ENCODE measurements at places on chromosomes 2 and 18.

- no peak for DNase-seq
Measured at GRCh38 chr2:179692043-179692442, 169.4 kb downstream of the ZNF385B start.

DNA sequence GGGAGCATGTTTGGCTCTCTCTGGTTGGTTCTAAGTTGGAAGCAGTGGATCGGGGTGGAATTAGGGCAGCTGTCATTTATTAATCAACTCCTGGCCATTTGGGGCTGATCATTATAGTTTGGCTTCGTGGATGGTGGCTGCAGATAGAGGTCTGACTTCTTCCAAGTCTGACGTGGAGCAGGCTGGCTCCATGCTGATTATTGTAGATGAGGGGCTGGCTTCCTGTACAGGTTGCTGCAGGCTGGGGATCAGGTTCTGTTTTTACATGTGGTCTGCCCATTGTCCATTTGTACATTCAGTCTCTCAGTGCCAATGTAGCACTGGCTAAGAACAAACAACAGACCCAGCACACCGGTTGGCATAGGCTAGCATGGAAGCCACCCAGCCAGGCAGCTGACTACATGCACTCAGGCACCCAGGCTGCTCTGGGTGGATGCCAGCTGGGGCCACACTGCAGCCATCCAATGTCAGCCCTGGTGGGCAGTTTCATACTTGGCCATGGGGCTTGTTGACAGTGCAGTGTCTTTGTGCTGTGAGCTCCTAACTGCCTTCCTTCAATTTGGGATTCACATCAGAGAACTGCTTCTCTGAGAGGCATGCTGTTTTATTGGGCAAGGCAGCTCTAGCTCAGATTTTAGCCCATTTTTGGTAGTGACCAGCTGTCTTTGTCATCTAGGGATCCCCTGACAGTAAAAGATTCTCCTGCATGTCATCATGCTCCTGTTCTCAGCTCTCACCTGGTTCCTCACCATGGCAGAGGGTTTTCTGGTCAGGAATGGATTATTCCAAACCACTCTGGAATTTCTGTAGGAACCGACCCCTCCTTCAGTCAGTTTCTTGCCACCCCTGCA is 25.4 kb downstream of the NPAS2 start:
- no peak for DNase-seq

- no peak for DNase-seq
Measured at GRCh38 chr2:159379181-159379580, 92.7 kb upstream of the WDSUB1 start.

GRCh38 chr2:153871231-153872221 is at the start of gene GALNT13:
TSS of gene GALNT13 (plus strand) at chr2:153871922.
- DNase-seq: no peak

DNA sequence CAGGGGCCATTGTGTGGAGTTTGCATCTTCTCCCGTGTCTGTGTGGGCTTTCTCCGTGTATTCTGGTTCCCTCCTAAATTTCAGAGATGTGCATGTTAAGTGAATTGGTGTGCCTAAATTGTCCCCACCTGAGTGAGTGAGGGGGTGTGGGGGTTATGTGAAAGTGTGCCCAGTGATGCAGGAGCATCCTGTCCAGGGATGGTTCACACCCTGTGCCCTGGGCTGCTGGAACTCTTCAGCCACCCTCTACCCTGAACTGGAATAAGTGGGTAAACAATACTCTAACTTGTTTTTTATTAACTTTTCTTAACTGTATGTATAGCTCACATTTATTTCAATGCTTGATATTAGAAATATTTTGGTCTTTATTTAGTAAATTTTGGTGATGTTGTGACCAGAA is 56.0 kb downstream of the UBE2E3 start:
- no peak for DNase-seq

DNA sequence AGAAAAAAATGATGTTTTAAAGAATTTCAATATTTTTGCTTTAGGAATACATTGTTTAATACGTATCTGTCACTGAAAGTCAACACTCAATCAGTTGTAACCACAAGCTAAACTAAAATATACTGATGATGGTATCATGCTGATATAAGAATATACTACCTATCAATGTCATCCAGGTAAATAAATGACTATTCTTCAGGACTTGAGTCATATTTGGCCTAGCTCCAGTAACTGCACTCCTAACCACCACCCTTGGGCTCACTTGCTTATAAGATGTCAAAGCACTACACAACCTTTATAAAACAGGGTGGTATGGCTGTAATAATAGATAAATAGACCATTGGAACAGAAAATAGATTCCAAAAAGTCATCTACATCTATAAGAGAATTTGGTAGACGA is 48.8 kb downstream of the RND3 start:
- DNase-seq: peak; percentile 37

DNA sequence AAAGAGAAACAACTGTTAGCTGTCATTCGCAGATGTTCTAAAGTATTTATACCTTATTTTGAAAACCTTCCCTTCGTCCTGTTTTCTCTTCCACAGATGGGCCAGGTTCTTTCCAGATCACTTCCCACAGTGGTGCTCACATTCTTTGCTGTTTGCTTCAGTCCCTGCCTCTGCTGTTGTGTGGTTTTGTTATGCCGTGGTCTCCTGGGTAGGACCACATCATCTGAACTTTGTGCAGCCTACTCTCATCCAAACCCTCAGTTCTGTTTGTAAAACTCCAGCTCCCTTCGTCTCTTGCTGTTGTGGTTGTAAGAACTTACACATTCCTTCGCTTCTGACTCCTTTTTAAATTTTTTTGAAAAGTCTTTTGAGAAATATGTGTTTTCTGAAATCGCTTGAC is 38.1 kb downstream of the ZNF236 start:
- no peak for DNase-seq

- DNase-seq: no peak
Measured at GRCh38 chr18:61159246-61159645, 174.0 kb upstream of the CDH20 start.

- DNase-seq: no peak
Measured at GRCh38 chr2:205848601-205849000, 166.3 kb downstream of the NRP2 start.

DNA sequence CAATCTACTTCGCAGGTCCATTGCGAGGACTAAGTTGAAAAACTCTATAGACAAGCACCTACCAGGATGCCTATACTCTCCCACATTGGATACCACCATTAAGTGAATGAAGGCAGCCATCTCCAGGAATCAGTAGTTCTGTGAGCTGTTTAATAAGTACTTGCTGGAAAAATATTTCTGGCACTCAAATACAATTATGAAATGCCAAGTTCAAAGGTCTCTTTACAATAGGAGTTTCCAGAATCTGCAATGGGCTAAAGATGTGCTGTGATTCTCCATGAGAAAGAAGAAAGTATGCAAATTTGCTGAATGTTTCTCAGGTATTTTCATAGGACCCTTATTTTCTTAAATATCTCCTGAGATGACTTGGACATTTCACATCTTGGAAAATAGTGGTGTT is 103.0 kb downstream of the AP1S3 start:
- DNase-seq: no peak

GRCh38 chr2:160375037-160375436 is 118.6 kb downstream of the RBMS1 start:
- no peak for DNase-seq

DNA sequence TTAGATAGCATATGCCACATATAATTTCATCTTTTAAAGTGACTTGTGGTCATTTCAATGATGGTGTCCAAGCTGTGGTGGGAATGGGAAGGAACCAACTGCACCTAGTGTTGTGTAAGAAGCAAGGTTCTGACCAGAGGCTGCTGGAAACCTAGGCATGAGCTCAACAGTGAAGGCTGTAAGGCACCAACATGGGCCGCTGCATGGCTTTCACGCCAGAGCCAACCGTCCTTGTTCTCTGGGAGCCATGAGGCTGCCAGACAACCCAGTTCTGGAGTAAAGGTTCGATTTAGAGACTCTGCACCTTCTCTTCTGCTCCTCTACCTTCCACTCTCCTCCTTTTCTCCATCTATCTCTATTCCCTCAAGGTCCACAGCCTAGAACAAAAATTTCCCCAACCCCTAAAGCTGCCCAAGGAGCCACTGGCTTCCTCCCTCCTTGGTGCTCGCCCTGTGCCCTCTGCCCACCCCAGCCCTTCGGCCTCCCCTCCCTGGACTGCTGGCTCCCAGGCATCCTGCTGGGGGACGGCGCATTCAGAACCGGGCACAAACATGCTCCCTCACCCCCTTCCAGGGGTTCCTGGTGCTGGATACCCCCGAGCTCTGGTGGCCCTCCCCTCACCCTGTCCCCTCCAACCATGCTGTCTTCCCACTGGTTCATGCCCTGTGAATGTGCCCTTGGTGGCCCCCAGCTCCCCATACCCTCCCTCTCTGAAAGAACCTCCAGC is 305.1 kb downstream of the CELF4 start:
- DNase-seq: no peak

- no peak for DNase-seq
Measured at GRCh38 chr2:107137706-107138105, 251.7 kb upstream of the ST6GAL2 start.

DNA sequence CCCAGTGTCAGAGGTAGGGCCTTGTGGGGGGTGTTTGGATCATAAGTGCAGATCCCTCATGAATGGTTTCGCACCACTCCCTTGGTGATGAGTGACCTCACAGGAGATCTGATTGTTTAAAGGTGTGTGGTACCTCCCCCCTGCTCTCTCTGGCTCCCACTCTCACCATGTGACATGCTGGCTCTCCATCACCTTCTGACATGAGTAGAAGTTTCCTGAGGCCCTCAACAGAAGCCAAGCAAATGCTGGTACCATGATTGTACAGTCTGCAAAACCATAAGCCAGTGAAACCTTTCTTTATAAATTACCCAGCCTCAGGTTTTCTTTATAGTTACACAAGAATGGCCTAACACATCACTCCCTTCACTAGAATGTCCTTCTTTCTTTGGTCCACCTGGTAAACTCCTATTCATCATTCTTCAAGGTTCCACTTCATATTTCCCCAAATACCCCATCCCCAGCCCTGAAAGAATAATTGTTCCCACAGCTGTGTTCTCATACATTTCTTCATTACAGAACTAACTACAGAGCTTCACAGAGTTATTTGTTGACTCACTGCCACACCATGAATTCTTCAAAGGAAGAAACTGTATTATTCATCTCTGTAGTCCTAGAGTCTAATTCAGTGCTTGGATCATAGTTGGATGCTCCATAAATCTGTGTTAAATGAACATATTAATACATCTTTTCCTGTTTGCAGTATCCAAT is 81.2 kb upstream of the STK17B start:
- no peak for DNase-seq

DNA sequence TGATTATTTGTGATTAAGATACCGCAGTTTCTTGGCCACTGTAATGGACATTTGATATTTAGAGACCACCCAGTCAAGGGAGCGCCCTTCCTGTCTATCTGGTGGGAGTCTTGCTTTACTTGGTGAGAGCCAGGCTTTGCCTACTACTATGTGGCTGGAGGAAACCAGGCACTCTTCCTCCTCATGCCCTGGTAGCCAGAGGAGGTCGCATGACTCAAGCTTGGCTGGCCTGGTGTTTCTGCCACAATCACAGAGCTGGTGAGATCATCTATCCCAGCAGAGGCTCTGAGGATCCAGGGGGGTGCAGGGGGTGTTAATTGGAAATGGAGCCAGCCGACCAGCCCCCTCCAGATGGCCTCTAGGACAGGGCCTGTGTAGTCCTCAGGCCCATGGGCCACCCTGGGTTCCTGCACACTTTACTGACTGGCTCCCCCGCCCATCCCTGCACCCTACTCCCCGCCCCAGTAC is 46.8 kb upstream of the BIN1 start:
- peak; percentile 77 for DNase-seq

- DNase-seq: no peak
Measured at GRCh38 chr2:147051814-147052213, 793.0 kb upstream of the ACVR2A start.

- no peak for DNase-seq
Measured at GRCh38 chr2:181408861-181409260, 48.3 kb upstream of the ITGA4 start.

DNA sequence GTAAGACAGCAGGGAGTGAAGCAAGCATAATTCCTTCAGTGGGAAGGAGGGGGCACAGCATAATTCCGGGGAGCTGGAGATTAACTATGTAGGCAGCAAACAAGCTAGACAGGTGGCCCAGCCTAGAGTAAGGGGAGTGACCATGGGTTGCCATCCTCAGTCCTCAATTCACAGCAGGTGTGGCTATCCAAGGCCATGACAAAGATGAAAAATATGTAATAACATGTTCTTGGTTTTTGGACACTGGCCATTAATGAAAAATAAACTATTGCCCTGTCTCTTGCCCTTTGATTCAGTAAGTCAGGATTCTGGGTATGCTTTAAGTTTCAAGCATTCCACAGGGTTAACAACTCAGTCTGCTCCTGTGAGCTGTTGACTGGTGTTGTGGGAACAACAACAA is 65.0 kb downstream of the CYP1B1 start:
- no peak for DNase-seq

DNA sequence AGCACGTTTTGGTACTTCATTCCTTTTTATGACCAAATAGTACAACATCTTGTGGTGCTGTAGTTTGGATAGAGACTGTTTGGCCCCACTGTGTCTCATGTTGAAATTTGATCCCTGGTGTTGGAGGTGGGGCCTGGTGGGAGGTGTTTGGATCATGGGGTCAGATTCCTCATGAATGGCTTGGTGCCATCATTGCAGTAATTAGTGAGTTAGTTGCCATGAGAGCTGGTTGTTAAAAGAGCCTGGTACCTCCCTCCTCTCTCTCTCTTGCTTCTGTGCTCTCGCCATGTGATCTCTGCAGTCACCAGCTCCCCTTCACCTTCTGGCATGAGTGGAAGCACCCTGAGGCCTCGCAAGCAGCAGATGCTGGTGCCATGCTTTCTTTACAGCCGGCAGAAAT is 50.9 kb downstream of the NCAPH start:
- DNase-seq: no peak

DNA sequence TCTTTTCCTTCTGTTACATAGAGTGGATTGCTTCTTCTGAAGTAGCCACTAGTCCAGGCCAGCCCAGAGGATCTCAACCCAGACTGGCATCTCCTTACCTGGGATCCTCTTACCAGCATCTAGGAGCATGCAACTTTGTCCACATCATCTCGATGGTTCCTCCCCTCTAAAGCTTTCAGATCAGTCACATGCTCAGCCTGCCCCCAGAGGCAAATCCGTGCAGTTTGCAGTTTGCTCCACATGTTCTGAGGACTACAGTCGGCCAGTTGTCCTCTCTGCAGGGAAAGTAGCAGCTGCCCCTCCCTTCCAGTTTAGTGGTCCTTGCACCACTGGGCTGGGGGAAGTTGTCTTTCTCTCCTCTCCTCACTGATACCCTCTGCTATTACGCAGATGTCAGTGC is 259.8 kb upstream of the APCDD1 start:
- DNase-seq: no peak

- peak; percentile 35 for DNase-seq
Measured at GRCh38 chr2:240595381-240596079, 9.0 kb downstream of the CAPN10 start.

GRCh38 chr18:50937183-50937582 is 30.7 kb upstream of the ELAC1 start:
- no peak for DNase-seq

GRCh38 chr2:58515827-58516573 is 274.9 kb upstream of the FANCL start:
- DNase-seq: no peak

GRCh38 chr18:69143084-69143483 is 257.6 kb upstream of the DOK6 start:
- no peak for DNase-seq

GRCh38 chr2:241351640-241352031 is 4.4 kb upstream of the FARP2 start:
- DNase-seq: peak; percentile 80
